DND-41 (cell line): ENCODE measurements at places on chromosomes 7 and 10.

DNA sequence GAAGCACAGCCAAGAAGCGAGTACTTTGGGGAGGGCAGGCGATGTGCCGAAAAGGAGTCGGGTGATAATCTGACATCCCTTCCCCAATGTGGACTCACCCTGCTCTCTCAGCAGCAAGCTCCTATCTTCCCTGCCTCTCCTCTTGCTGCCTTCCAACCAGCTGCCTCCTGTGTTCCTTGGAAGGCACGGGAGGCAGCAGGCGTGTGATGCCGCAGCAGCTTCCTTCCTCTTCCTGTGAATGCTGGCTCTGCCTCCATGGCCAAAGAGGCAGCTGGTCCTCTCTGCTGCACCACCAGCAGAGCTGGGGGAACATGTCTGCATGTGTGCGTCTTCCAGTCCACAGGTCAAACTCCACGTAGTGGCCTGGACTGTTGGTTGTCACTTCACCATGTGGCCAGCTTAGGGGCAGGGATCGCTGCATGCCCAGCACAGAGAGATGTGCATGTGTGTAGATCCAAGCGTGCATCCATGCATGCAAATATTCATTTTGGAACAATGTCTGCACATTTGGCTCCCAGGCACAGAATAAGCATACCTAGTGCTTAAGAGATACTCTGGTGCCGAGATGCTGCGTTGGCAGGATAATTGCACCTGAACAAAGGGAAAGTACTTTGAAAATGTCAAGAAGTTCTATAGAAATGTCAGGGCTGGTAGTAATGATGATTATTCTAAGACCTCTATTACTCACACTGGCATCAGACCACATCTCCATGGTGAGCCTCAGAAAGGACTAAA, 499.8 kb downstream of the PLXNA4 start:
- DNase-seq, result no peak

DNA sequence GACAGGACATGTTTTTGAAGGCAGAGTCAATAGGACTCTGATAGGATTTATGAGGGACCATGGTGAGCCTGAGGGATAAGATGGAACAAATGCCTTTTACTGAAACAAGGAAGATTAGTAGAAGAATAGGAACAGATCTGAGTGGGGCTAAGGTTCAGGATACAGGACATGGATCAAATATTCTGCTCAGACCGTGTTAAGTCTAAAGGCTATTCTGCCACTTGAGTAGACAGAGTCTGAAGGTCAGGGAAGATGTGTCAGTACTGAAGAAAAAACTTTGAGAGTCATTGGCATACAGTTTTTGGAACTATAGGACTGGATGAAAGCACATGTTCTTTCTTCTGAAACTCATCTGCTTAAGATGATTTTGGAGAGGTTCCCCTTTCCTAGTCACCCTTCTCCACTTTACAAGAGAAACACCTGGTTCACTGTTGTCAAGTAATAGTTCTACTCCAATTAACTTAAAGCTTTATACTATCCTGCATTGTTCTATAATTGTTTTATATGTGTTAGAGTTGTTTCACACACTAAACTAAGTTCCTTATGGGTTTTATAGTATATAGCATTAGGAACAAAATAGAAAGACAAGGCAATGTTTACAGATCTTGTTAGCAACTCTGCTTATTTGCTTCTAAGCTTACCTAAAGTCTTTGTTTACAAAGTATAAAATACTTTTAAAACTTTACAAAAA, 43.4 kb downstream of the WASL start:
- DNase-seq, result no peak

- no peak for DNase-seq
Observed at GRCh38 chr10:35432781-35433338, 96.6 kb downstream of the CCNY start.

- no peak for DNase-seq
Observed at GRCh38 chr7:1639071-1639470, 31.0 kb upstream of the ELFN1 start.

GRCh38 chr10:124724279-124725027, 19.7 kb downstream of the FAM53B start:
- DNase-seq, result no peak

GRCh38 chr7:93551063-93551895, 23.2 kb downstream of the CALCR start:
- no peak for DNase-seq

GRCh38 chr7:123580406-123581161, 21.0 kb upstream of the ASB15 start:
- DNase-seq, result peak; percentile 39

DNA sequence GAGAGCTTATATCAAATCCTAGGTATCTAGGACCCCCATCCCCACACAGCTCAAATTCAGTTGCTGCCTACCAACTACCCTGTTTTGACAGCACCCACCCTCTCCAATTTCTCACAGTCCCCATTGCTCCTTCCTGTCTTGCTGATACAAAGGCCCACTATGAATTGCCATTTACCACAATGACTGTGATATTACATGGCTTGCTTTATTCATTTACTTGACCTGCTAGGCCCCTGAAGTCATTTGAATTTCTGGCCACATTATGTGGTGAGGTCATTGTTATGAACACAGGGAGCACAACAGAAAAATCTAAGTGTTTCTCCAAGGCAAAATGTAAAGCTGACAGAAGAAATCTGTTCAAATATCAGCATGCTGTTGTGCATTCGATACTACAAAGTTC, 101.4 kb downstream of the PPP1R17 start:
- no peak for DNase-seq

GRCh38 chr7:19213746-19214145, 68.5 kb upstream of the FERD3L start:
- DNase-seq, result no peak

DNA sequence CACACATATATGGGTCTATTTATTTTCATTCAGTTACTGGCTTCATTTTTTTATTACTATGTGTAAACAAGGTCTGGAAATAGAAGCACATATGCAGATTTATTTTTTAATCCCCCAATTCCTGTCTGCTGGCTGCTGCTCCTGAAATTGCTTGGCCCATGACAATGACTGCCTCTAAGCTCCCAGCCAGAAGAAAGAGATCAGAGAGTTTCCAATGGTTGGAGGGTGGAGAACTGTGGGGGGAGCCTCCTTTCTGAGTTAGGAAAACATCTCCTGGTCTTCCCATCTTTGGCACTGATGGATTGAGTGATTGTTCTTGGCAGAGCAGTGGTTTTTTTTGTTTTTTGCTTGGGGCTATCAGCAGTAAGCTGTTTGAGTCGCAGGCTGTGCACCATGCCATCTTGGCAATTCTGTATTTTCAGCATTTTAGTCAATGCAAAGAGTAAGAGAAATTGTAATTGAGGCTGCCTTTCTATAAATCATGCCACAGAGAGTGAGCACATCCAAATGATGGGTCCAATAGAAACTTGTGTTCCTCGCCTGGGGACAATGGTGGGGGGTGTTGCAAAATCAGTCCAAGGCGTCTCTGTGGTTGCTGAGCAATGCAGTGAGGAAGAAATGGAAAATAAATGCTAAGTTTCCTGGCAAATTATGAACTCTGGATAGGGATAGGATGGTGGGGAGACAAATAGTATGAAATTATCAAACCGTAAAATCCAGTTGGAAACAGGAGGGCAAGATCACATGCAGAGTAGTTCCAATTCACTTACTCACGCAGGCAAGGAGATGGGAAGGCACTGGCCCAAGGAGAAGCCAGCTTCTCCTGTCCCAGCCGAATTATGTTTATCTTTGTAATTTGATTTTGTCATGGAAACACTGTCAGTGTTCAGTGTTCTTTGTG, 382.4 kb downstream of the SORCS3 start:
- no peak for DNase-seq

DNA sequence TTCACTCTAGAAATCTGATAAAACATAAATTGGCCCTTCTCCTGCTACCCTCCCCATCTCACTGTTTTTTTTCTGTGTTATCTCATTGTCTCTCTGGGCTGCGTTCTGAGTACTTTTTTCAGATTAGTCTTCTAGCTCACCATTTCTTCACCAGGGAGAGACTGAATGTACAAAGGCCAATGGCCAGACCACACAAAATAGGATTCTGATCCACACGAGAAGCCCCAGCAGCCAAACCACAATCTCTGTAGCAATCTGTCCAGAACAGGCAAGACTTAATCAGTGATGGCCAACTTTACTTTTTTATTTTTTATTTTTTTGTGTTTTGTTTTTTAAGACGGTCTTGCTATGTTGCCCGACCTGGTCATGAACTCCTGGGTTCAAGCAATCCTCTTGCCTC, 55.9 kb upstream of the PAPSS2 start:
- DNase-seq, result no peak

DNA sequence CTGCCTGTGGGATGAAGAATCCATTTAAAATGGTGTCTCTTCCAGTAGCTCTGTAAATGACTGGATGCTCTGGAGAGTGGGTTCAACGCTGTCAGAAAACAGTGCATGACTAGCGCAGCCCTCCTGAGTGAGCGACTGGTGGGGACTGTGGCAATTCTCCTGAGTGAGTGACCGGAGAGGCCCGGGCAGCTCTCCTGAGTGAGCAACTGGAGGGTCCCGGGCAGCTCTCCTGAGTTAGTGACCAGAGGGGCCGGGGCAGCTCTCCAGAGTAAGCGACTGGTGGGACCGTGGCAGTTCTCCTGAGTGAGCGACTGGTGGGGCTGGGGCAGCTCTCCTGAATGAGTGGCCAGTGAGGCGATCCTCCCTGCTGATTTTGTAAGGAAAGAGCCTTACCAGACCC, 85.5 kb downstream of the WDR37 start:
- no peak for DNase-seq

GRCh38 chr7:66790725-66791124, 50.2 kb downstream of the RABGEF1 start:
- no peak for DNase-seq

GRCh38 chr7:140061607-140061930, 1.2 kb downstream of the PARP12 start:
- no peak for DNase-seq

- peak; percentile 50 for DNase-seq
Observed at GRCh38 chr7:5827755-5828154, 46.3 kb upstream of the RNF216 start.

- DNase-seq, result no peak
Observed at GRCh38 chr10:116043861-116044260, 229.1 kb downstream of the GFRA1 start.

- DNase-seq, result no peak
Observed at GRCh38 chr7:94276795-94277194, 117.9 kb upstream of the COL1A2 start.

DNA sequence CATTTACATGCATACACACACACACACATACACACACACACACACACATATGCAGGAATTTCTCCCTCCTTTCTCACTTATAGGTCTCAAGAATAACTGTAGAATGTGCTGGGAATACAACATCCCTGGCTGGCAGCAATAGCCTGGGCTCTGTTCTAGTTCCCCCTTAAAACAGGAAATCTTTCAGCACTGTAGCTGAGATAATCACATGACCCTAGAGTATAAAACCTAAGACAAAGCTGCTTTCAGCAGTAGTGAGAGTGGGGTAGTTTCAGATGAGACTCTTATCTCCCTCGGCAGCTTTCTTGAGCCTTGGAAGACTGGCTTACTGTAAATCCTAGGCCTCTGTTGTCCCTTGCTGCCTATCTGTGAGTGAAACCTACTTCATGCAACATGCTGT, 137.4 kb upstream of the AKR1E2 start:
- DNase-seq, result no peak

DNA sequence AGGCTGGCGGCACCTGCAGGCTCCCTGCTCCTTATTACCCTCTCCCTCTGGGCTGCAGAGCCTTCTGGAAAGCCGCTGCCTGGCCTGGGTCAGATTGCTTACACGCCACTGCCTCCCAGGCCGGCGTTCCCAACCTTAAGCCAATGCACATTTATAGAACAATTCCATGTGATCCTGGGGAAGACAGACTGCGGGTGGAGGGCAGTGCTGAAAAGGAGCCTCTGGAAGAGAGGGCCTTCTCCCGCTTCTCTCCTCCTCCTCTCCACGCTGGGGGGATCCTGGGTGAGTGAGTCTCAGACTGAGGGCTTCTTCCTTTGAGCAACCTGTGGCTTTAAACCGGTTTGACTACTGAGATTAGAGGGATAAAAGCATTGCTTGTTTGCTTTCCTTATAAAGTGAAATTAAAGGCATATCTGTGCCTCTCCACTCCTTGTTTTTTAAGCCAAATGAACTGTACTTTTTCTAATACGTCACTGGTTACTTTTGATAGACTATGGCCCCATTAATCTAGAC, 5.5 kb downstream of the TACC2 start:
- no peak for DNase-seq

DNA sequence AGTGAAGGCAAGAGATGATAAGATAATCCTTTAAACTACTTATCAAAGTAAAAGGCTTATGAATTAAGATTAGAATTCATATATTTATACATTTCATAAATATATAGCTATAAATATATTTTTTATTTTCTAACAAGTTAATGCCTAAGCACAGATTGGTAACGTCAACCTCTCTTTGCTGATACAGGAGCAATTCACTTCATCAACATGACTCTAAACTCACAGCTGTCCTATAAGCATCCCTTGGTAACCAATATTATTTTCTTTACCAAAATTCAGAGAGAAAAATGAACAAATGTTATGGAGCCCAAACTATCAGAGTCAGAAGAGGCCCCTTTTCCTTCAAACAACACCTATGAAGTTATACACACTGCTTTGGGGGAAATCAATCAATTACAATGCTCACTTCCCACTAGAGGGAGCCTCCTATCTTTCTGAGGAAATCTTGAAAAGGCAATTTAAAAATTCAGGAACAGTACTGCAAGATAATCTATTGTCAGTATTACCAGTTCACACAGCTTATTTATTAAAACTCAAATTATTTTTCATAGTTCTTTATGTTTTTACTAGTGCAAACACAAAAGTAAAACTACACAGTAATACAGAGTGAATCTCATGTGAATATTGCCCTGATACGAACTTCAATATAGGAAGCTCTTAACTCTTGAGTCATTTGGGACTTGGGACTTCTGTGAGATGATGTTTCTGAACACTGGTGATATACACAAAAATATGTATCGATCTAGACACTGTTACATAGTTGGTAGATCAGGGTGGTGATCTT, 51.0 kb upstream of the NOBOX start:
- no peak for DNase-seq

DNA sequence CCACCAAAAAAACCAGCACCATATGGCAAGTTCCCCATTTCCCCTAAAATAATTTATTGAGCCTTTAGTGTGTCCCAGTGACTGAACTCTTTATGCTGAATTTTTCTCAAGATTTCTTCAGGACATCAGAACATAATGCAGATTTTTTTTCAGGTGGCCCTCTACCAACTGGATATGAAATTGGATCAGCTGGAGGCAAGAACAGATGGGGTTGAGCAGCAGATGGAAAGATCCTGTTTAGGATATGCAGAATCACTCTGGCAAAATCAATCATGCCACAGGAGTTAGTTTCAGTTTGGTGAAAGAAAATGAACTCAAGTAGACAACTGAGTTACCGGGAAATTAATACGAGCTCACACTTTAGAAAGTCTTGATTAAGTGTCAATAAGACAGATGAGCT, 761.5 kb upstream of the C7orf33 start:
- no peak for DNase-seq
